Activated CD4-positive, alpha-beta memory T cell treated with anti-CD3 and anti-CD28 coated beads, Interleukin-2, amount 10 ng/mL, durations not matched to agents 7 days and 5 days (primary cell): ENCODE measurements at places on chromosomes 7 and 10. TPM values are rescaled to one million over a fixed set of nuclear protein-coding genes. Genes with fewer than 3 reads are reported as not detected.

CH25H gene
- total RNA-seq: not detected

ABCC2 gene
- 0.73 TPM for total RNA-seq

SORCS1 gene
- total RNA-seq: not detected

COG5 gene
- total RNA-seq: 45.3 TPM

UPK3B gene
- total RNA-seq: 1.7 TPM

BRI3 gene
- 49.4 TPM for total RNA-seq

GRID2IP gene
- total RNA-seq: 0.28 TPM

ETV1 gene
- total RNA-seq: 3.6 TPM

NEBL gene
- total RNA-seq: not detected

ATG9B gene
- total RNA-seq: 8.6 TPM

LRMDA gene
- total RNA-seq: not detected
